Gastroesophageal sphincter (tissue), 4 donors: ENCODE measurements at places on chromosomes 3 and 15. TPM values are rescaled to one million over a fixed set of nuclear protein-coding genes. Genes with fewer than 3 reads are reported as not detected.

The LDHAL6B gene
- not detected for total RNA-seq

The SNTN gene
- not detected for total RNA-seq

The EBLN2 gene
- 2.3 TPM for total RNA-seq

The HRG gene
- total RNA-seq, result not detected

The GATM gene
- total RNA-seq, result 38.3 TPM

The METTL6 gene
- total RNA-seq, result 9.0 TPM

The CSPG4 gene
- 136 TPM for total RNA-seq

The MST1R gene
- 5.9 TPM for total RNA-seq

The CACNA2D3 gene
- total RNA-seq, result 0.94 TPM

The MKRN3 gene
- total RNA-seq, result not detected

The MESP2 gene
- total RNA-seq, result not detected

The CHRNA3 gene
- total RNA-seq, result 1.1 TPM

The RBPMS2 gene
- 47.8 TPM for total RNA-seq

The THBS1 gene
- 183 TPM for total RNA-seq

The RBP2 gene
- total RNA-seq, result not detected

The SAXO2 gene
- 0.27 TPM for total RNA-seq
